Activated CD4-positive, CD25-positive, alpha-beta regulatory T cell treated with anti-CD3 and anti-CD28 coated beads, Interleukin-2, amount 50 U/mL, for 16 hours (primary cell): ENCODE measurements at places on chromosomes 5 and 9.

GRCh38 chr9:91006046-91006445 lies 204.4 kb downstream of the SYK start:
- no peak for DNase-seq

- DNase-seq: no peak
Observed at GRCh38 chr5:141734501-141735229, 52.6 kb upstream of the ARAP3 start.

GRCh38 chr5:158080112-158080511 lies 221.2 kb upstream of the CLINT1 start:
- no peak for DNase-seq

DNA sequence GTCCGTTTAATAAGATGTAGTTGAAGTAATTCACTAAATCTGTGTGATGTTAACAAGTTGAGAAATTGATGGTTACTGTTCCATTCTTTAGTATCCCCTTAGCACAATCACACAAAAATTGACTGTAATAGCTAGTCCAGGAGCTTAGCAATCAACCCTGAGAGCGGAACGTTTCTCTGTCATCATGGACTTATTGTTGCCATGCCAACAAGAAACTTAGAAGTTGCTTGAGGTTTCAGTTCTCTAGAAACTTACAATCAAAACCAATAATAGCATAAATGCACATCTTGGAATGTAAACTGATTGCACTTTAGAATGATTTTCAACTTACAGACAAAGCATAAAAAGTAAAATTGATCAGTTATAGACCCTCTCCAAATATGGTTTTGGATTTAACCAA lies 125.4 kb upstream of the ANKH start:
- DNase-seq: no peak

DNA sequence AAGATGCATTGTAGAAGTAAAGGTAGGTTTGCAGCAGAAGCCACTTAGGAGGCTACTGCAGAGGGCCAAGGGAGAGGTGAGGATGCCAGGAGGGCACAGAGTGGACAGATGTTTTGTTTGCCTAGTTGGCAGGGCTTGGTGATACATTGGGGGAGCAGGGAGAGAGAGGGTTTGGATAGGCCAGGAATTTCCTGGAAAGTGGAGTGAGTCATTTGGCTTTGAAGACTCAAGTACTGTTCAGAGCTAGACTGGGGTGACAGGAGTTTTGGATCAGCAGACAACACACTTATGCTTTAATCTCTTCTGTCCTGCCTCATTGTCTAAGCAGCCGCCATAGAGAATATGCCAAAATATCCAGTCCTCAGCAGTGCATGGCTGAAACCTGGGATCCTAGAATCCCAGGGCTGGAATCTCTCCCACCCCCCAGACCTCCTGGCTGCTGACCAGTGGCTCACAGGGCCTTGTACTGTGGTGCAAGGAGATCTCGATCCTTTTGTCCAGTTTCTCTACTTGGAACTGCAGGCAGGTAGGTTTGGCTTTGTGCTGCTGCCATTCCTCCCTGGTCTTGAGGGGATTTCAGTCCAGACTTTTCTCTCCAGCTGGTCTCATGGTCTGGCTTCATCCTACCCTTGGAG lies 11.0 kb downstream of the TMEM268 start:
- no peak for DNase-seq

GRCh38 chr5:76455531-76456133 lies 52.5 kb downstream of the IQGAP2 start:
- DNase-seq: no peak

DNA sequence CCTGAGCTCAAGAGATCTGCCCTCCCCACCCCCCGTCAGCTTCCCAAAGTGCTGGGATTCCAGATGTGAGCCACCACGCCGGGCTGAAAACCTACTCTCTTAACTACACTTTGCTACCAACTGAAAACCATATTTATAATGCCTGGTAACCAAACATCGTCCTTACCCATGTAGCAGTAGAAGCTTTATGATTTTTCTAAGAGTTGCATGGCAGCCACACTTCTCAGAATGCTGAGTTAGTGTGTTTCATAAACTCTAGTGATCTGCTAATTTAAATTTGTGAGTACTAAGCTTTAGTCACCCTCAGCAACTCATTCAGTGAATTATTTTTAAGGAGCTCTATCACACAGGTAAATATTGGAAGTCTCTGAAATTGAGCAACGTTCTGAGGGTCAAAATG lies 478.4 kb downstream of the KDM4C start:
- no peak for DNase-seq

GRCh38 chr5:130102375-130102774 lies 198.1 kb downstream of the CHSY3 start:
- no peak for DNase-seq

DNA sequence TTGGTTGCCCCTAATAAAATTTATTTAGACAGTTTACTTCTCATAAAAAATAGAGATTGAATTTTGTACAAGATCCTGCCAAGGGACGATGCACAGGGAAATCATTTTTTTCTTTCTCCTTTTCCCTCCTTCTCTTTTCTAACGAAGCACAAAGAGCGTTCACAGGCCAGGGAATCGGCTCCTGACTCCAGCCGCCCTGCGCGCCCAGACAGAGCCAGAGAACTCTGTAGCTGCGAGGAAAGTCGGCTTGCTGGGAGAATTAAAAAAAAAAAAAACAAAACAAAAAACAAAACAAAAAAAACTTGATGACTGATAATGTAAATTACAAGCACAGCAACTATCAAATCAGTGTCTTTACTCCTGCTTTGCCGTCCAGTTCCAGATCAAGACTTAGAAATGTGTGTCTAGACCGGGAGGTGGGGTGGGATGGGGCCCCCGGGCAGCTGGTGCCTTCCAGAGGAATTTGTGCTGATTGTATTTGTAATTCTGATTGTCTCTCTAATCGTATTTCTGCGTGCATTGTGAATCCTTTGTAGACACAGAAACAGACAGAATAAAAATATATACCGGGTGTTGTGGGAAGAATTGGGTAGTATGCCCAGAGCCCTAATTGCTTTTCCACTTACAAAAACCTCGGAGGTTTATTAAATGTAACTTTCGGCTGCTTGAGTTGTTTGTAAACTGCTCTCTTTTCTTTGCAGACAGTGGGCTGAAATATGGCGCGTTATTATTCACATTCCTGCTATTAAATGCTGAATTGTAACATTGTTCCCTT lies 3.6 kb upstream of the OTP start:
- no peak for DNase-seq

DNA sequence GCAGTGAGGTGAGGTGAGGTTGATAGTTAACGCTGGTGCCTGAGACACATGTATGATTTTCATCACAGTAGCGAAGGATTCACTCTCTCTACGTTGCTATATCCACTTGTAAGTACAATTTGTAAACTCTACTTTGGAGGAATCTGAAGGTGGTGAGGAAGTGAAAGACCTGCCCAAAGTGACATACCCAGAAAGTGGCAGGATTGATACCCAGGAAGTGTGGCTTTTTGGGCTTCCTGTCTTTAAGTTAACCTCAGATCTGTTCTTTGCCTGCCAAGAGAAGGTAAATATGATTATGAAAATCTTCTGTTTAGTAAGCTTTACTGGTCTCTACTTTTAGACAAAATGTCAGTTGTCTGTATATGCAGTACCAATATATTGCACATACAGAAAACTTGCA lies 143.1 kb downstream of the SH3GL2 start:
- DNase-seq: no peak

DNA sequence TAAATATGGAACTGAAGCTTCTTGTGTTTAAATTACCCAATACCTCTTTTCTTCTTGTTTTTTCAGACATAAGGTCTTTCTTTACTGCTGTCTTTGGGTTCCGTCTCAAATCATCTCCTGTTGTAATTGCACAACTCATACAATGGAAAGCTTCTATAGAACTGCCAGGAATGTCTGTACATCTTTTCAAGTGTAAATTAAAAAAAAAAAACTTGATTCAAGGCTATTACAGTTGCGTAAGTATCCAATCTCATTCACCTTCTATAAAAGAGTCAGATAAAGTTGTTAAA lies 243.5 kb downstream of the ICE1 start:
- no peak for DNase-seq

DNA sequence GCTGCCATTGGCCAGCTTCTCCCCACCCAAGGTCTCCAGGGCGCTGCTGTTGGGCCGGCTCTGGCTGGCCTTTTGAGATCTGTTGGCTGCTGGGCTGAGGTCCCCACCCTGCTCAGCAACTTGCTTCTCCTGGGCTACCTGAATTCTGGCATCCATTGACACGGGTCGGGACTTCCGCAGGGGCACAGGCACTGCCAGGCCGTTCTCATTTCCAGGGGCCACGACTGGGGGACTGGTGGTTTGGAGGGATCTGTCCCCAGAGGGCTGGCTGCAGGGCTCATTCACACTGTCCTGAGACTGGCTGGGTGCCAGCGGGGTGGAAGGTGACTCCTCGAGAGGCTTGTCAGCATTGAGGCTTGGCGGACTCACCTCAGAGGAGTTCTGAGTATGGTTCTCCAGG lies 87.1 kb upstream of the FBXW11 start:
- DNase-seq: no peak

DNA sequence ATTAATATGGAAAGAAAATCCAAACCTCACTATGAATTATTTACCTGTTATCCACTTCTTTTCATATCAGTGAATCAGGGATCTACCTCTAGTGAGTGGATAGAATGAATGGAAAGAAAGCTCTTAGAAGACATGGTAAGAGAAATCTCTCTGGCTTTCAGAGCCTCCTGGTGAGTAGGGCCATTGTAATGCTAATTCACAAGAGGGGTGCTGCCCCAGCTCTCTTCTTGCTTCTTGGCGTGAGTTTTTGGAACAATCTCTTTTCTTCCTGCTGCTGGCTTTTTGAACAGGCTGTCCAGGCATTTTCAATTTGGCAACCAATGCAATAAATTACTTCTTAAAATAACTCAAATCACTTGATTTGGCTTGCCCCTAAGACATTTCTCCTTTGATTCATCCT lies 49.9 kb upstream of the KCNN2 start:
- DNase-seq: no peak

DNA sequence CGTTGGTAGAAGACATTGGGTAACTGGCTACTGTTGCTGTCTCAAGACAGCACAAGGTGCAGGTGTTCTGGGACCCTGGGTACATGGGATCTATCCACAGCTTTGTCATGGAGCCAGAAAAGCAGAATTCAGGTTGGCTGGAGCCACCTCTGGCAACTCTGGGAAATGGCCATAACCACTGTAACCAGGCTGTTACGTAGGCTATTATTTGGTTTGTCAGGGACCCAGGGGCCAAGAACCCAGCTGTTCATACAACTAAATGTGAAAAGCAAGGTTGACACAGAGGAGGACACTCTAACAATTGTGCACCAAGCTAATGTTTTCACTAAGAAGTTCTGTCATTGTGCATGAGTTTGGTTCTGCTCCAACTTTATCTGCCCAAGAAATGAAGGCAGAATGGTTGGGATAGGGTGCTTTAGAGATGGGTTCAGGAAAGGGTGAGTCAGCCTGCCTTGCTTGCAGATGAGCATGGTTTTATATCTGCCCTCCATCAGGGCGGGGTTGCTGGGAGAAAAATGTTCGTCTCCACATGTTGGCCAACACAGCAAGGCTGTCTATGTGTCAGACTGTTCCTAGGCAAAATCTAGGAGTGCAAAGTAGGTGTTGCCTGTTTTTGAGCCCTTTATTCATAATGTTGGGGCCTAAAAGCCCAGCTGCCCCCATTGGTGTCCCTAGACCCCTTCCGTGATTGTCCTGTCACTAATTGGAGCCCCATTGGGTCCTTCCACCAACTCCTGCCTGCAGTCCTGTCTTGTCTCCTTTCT lies 131.3 kb upstream of the DAP start:
- DNase-seq: no peak

DNA sequence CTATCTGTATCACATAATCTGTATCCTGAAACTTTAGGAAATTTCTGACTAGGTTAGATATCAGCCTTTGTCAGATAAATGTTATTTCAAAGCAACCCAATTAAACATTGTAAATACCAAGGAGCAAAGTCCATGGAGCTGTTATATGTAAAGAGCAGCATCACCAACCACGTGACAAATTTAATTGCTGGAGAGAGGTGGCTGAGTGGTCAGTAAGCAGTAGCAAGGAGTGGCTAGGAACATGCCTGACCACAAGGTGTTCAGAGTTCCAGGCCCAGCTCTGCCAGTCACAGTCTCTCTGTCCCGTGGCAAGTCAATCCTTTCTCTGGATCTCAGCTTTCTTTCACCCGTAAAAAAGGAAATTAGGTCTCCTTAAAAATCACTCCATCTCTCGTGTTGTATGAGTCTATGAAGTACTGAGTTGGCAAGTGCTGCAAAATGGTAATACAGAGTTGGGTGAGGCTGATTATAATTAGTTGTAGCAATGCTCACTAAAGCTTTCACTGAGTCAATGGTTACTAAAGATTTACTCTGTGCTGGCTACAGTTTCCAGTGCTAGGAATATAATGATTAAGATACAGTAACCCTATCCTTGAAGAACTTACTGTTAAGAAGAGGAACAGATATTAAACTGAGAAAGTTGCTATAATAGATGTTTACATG lies 166.1 kb downstream of the GNAQ start:
- DNase-seq: no peak

DNA sequence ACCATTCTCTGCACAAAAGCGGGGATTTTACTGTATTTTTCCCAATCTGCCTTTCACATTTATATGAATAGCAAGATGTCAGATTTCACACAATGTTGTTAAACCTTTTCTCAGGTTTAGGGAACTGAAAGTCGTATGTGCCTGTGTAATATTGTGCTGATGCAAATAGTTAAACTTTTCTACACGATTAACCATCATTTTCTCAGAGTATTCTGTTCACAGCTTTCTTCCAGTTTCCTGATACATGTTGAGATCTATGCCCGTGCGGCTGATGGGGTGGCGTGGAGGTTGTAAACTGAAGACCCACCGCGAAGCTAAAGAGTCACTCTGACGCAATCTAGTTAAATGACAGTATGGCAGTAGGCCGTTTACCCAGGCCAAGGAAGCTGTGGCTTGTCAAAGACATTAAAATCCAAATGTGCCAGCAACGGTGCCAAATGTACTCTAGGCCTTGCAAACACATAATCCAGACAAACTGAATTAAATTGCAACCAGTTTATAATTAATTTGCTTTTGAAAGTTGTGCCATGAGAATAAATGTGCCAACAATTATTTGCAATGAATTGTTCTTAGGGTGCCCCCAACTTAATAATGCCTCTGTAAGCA lies 145.7 kb downstream of the EBF1 start:
- no peak for DNase-seq

DNA sequence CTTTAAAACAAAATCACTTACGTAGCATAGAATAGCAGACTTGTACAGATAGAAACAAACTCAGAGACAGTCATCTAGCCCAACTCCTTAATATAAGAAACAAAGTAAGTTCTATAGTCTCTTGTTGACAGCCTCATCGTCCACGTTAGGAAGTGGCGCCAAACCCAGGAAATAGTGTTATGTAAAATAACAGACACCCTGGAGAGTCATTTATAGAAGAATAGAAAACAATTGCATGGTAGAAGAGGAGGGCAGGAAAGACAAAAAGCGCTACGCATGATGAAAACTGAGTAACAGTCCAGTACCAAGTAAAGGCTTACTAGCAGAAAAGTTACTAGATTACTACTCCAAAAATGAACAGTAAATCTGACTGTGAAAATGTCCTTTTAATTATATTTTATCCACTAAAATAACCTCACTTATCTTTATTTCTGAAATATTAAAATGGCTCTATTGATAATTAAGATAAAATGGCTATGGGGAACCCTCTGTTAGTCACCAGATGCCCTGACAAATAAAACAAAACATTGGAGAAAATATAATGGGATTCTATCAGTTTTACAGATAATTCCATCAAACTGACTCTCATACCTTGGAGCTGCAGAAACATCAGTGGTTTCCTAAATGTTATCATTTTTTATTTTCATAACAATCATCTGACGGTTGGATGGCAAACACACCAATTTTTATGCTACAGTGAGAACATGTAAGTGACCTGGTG lies 434.0 kb upstream of the C9orf72 start:
- no peak for DNase-seq

- no peak for DNase-seq
Observed at GRCh38 chr5:34699155-34700077, 43.3 kb downstream of the RAI14 start.

- DNase-seq: no peak
Observed at GRCh38 chr9:16202221-16202620, 649.4 kb downstream of the CCDC171 start.
